Renal cortex interstitium (tissue), 15 donors: ENCODE measurements at places on chromosomes 13 and 19. TPM values are rescaled to one million over a fixed set of nuclear protein-coding genes. Genes with fewer than 3 reads are reported as not detected.
A peak's percentile ranks its signal among the peaks of the same experiment; 100 is the strongest.

- peak; percentile 68 for DNase-seq
Observed at GRCh38 chr19:18846862-18847548, 15.2 kb downstream of the UPF1 start.

DNA sequence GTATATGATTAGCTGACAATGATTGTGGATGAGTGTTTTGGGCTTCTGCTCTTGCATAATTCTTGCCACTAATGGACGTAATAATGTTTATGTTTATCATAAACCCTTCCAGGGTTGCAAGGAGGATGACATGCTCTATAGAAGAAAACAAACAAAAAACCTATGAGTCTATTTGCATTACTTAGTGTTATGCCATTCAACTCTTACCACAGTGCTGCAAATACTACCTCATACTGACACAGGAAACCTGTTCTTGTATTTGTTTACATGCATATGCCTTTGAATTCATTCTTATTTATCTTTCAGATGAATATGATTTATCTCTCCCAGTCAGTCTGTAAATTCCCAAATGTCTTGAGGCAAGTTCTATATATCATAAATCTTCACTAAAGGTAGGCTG, 39.6 kb upstream of the FREM2 start:
- DNase-seq, result no peak

GRCh38 chr13:28100150-28101121, at the start of gene FLT3:
TSS of gene FLT3 (minus strand) at chr13:28100576. CDS start at chr13:28100510, 66 bp downstream.
- peak; percentile 29 for DNase-seq

GRCh38 chr19:1253514-1254080, 5.2 kb downstream of the MIDN start:
- no peak for DNase-seq

- DNase-seq, result no peak
Observed at GRCh38 chr13:46087481-46087880, 17.4 kb downstream of the CPB2 start.

Gene PLPPR3
- 19.3 TPM for polyA plus RNA-seq

Gene TNNI3
- polyA plus RNA-seq, result 3.7 TPM

Gene LILRB1
- polyA plus RNA-seq, result 1.0 TPM

DNA sequence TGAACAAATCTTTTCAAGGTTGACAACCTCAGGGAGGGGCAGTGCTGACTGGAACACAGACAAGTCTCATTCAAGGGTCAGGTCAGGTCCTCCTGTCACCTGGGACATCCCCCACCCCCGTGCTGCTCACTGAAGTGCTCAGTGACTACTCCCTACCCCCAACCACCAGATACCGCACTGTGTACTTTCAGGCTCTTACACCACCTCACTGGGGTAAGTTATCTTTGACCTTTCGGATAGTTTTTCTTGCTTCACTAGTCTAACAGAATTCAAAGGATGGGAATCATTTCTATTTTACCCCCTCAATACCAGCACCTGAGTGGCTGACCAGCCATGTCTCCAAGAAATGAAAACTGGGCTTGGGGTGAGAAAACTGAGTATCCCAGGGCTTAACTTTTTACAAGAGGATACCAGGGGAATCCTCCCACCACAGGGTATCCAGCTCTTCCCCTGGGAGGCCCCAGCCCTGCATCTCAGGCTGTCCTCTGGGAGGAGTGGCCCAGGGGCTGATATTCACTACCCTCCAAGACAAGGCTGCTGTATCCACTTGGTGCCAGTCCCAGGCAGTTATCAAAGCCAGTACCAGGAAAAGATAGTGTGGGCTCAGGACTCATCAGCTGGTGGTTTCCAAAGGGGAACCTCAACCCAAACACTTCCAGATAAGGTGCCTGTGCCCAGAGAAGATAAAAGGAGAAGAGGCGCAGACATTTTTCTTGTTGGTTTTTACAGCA, 2.1 kb downstream of the ZNF563 start:
- peak; percentile 17 for DNase-seq

GRCh38 chr19:49730166-49730565, 32.9 kb downstream of the TSKS start:
- DNase-seq, result no peak

Gene PDE4C
- 1.8 TPM for polyA plus RNA-seq

DNA sequence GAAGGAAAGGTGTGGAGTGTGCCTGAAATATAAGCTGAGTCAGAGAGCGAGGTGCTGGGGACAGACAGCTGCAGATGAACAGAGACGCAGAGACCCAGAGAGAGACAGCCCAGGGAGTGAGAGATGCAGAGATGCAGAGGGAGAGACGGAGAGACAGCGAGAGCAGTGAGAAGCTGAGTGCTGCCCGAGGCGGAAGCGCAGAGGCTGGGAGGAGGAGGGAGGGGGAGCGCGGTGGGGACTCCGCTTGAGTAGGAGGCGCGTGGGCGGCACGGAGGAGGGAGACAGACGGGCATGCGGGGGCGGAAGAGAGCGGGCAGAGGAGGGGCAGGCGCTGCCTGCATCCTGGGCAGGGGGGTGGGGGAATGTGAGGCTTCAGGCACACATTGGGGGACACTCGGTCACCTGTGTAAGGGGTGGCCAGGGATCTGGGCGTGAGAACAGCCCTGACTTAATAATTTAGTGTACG, 25.7 kb downstream of the SLC8A2 start:
- DNase-seq, result no peak

GRCh38 chr19:7830272-7830771, 304 bp downstream of the EVI5L start:
- no peak for DNase-seq

GRCh38 chr19:926589-927350, 935 bp downstream of the ARID3A start:
- DNase-seq, result no peak

Gene CPB2
- polyA plus RNA-seq, result 0.15 TPM

GRCh38 chr13:106651442-106651841, 83.5 kb upstream of the ARGLU1 start:
- DNase-seq, result no peak

DNA sequence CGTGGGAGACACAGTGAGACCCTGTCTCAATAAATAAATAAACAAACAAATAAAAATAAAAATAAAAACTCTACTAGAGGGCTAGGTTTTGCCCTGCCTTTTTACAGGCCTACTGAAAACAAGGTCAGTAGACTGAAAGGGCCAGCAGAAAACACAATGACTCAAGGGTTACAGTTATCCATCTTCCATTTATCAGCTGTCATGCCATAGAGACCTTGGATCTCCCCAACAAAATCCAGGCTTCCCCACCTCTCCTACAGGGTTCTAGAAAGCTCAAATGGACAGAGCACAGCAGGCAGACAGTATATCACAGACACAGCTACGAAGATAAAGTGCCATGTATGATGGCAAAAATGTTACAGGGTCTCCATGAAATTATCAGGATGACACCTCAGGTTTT, 54.4 kb downstream of the FOXO1 start:
- DNase-seq, result no peak

DNA sequence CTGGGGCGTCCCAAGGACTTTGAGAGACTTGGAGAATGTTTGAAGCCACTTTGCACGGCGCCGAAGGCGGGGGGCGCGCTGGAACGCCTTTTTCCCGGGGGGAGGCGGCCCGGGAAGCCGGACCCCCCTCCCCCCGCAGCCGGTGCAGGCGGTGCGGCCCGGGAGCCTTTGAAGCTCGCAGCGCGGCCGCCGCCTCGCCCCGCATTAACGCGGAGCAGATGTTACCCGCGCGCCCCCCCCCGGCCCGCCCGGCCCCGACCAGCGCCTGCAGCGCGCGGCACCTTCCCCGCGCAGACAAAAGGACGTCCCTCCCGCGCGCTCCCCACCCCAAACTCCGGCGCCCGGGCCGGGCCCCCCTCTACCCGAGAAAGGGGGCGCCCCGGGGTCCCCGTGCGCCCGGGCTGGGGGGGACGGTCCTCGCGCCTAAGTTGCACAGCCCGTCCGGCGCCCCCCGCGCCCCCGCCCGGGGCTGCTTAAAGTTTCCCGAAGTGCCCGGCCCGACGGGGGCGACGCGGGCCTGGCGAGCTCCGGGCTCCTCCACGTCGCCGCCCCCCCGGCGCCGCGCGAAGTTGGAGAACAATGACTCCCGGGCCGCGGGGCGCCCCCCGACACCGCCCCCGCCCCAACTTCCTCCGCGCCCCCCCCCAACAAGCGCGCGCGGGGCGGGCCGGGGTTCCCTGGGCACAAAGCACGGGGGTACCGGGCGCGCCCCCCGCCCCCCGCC, 685 bp downstream of the TCF3 start:
- DNase-seq, result no peak

- DNase-seq, result no peak
Observed at GRCh38 chr13:27635266-27635665, 13.6 kb downstream of the POLR1D start.

Gene NKPD1
- 0.13 TPM for polyA plus RNA-seq

GRCh38 chr19:34837262-34837661, 64.2 kb upstream of the ZNF599 start:
- no peak for DNase-seq

DNA sequence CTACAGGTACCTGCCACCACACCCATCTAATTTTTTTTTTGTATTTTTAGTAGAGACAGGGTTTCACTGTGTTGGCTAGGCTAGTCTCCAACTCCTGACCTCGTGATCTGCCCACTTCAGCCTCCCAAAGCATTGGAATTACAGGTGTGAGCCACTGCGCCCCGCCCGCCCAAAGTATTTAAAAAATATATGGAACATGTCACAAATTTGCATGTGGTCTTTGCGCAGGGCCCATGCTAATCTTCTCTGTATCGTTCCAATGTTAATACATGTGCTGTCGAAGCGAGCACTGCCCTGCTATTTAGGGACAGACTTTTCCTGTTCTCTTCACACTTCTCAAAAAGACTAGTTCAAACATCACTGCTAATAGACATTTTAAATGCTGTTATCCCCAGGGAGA, 1.2 kb upstream of the TSKS start:
- DNase-seq, result no peak

DNA sequence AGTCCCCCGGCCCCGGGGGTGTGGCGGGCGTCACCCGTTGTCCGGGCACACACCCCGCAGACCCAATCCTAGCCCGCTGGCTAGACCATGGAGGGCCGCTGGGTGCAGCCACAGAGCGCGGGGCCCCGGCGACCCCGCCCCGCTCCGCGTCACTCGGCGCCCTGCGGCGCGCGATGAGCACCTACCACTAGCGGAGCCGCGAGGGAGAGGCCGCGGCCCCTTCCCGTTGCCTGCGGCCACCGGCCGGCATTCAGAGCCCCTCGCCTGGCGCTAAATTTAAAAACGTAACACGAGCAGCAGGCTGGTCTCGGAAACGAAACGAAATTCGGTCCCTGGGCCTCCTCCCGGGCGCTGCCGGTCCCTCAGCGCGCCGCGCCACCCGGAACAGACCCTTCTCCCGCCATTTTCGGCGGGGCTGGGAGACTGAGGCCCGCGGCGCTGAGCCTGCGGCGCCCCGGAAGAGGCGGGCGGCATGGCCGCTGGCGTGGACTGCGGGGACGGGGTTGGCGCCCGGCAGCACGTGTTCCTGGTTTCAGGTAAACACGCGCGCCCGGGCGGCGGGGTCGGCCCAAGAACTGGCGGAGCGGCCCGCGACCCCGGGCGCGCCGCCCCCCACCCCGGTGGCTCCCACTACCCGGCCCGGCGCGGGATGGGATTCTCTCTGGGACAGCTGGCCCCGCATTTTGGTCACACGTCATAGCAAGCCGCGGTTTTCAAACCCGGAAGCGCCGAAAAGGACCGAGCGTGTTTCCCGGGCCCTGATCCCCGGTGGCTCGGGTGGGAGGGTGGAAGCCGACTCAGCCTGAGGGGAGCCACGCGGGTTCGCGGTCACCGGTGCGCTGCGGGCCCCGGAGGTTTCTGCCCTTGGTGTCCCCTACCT, at the start of gene RNASEH2B:
RNASEH2B (plus strand) TSS at position 187 of the 880 bp plus-strand sequence; CDS start at position 473, 286 bp downstream.
- DNase-seq, result peak; percentile 64

- DNase-seq, result no peak
Observed at GRCh38 chr13:42049454-42049813, 986 bp downstream of the DGKH start.

Gene TMEM238
- 0.78 TPM for polyA plus RNA-seq
